Retina (tissue), 1 donor: ENCODE measurements at places on chromosomes 13 and 19.
A peak's percentile ranks its signal among the peaks of the same experiment; 100 is the strongest.

GRCh38 chr19:47863514-47863936 is 4.5 kb downstream of the TPRX2 start:
- DNase-seq, result peak; percentile 92

GRCh38 chr13:110359840-110360301 is 52.8 kb downstream of the COL4A2 start:
- DNase-seq, result no peak

- DNase-seq, result no peak
Observed at GRCh38 chr13:113083402-113084061, 22.1 kb upstream of the F7 start.

DNA sequence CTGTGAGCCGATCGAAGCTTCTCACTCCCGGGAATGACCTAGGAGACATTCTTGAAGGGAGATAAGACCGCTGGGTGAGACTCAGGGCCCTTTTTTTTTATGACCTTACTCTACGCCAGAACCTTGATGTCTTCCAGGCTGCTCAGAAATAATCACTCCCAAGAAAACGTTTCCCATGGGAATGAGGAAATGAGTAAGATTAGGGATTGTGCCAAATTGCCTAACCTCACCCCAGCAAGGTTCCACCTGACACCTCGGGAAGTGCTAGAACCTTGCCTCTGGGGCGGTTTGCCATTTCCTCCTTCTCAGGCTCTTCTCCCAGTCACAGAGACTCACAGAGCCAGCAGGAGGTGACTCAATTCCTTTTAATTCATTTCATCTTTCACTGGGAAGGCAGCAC is 2.3 kb downstream of the SLC46A3 start:
- DNase-seq, result peak; percentile 4

- no peak for DNase-seq
Observed at GRCh38 chr13:93398167-93399035, 171.8 kb downstream of the GPC6 start.

DNA sequence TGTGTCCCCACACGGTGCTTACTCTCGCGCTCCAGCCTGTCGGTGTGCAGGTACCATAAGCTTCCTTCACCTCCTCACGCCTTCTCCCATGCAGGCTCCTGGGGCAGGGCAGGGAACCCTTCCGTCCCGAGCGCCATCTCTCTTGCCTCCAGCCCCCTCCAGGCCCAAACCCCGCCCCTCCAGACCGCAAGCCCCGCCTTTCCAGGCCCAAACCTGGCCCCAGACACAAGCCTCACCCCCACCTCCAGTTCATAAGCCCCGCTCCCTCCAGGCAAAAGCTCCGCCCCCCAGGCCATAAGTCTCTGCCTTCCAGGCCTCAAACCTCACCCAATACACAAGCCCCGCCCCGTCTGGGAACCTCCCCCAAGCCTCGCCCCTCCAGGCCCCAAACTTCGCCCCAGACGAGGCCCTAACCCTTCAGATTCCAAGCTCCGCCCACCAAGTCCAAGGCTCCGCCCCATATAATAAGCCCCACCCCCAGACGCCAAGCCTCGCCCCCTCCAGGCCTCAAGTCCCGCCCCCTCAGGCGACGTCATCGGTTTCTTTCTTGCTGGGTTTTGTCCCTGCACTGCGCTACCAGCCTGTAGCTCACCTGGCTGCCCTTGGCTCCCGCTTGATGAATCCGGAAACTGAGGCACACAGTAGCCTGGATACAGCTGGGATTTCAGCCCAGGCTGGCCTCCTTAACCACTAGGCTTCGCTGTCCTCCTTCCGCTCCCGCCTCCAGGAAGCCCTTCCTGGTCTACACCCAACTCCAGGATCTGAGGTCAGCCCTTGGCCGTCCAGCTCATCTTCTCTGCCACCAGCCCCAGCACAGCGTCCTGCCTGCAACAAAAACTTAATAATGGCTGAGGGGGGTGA is 16.1 kb downstream of the MKNK2 start:
- no peak for DNase-seq

DNA sequence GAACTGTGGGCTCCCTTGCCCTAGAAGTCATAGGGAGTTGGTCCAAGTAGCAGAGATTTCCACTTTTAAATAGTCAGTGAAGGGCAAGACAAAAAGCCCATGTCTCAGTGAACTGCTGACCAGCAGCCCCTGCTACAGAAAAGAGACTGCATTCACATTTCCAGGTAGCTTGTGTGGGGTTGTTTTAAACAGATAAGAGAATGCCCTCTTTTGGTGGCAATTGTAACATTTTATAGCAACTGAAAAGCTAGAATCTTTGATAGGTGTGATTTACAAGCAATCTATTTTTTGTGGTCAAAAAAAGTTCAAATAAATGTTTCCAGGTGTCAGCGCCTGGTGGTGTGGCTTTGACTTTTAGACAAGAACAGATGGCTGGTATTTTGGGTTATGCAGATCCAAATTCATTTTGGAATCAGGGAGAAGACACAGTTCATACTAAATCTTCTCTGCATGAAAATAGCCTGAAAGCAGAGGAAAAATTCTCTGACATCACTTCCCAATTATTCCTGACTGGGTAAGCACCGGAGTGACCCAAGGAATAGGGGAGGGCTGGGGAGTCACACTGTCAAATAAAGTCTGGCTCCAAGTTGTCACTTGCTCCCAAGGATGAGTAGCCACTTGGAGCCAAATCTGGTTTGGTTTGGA is 26.2 kb upstream of the GPR12 start:
- DNase-seq, result no peak

DNA sequence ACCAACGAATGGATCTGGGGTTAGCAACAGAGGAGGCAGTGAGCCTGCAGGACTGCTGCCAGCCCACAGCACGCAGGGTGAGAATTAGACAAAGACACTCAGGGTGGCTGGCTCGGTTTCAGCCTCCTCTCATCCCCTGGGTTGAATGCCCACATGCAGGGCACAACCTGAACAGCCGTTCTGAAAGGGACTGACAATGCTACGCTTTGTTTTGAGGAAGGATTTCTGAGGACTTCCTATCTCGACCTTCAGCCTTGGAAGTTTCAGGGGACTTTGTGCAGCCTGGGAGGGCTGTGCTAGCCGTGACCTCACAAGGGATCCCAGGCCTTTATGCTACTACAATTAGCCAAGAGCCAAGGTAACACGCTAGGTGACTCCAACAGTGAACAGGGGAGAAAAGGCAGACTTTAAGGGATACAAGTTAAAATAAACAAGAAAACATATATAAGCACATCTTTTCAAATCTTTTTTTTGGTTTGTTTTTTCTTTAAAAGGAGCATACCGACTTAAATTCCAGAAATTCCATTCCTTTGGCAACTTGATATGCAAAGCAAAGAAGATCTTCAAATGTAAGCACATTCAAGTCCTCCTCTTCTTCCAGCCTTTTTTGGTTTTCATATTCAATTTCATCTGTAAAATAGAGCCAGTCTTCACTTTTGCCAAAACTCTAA is 34.5 kb upstream of the URAD start:
- DNase-seq, result peak; percentile 19

- DNase-seq, result no peak
Observed at GRCh38 chr13:100089465-100090032, 656 bp downstream of the PCCA start.

GRCh38 chr13:106609116-106609515 is 41.2 kb upstream of the ARGLU1 start:
- no peak for DNase-seq

DNA sequence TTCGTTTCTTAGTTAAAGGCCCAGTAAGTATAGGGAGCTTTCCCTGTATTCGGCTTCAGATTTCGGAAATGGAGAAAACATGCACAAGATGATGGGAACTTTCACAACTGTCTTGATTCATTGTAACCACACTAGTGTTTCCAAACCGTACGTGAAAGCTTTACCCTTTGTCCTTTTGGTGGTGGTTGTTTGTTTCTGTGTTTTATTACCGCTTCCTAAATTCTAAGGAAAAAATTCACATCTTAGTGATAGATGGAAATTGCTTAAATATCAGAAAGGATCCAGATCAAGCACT is 504 bp upstream of the VWA8 start:
- DNase-seq, result no peak

GRCh38 chr19:10252707-10253106 is 693 bp downstream of the MRPL4 start:
- no peak for DNase-seq

GRCh38 chr19:44803442-44804428 is 5.2 kb upstream of the BCAM start:
- DNase-seq, result no peak

GRCh38 chr13:28890712-28891111 is 70.6 kb downstream of the MTUS2 start:
- DNase-seq, result peak; percentile 21
